ENCODE measurements at places on chromosomes 16 and 17. TPM values are rescaled to one million over a fixed set of nuclear protein-coding genes. Genes with fewer than 3 reads are reported as not detected.

The TBC1D3H gene
- not detected for total RNA-seq

The INCA1 gene
- total RNA-seq, result 0.17 TPM

The SMG6 gene
- 25.1 TPM for total RNA-seq

The WFIKKN1 gene
- total RNA-seq, result 0.30 TPM

The ADAD2 gene
- total RNA-seq, result not detected

The BMERB1 gene
- total RNA-seq, result 15.0 TPM

The BRIP1 gene
- 7.4 TPM for total RNA-seq

The SCIMP gene
- total RNA-seq, result not detected

The MSLN gene
- under 0.01 TPM for total RNA-seq

The KRTAP9-4 gene
- total RNA-seq, result not detected

The KRT32 gene
- total RNA-seq, result not detected

The INTS2 gene
- 7.3 TPM for total RNA-seq

The CENPN gene
- total RNA-seq, result 45.8 TPM

The TBC1D16 gene
- 22.7 TPM for total RNA-seq

The IL17C gene
- total RNA-seq, result not detected

The KRTAP3-2 gene
- total RNA-seq, result not detected

The TBC1D3G gene
- not detected for total RNA-seq

The SLC16A6 gene
- 0.50 TPM for total RNA-seq

The NR1D1 gene
- total RNA-seq, result 1.3 TPM

The HS3ST3B1 gene
- total RNA-seq, result 16.3 TPM

The TUBG1 gene
- total RNA-seq, result 119 TPM

The KCNJ16 gene
- total RNA-seq, result not detected

The CCDC137 gene
- 14.9 TPM for total RNA-seq
